ENCODE measurements at places on chromosomes 5 and 9. TPM values are rescaled to one million over a fixed set of nuclear protein-coding genes. Genes with fewer than 3 reads are reported as not detected.

GRCh38 chr9:134288746-134289145 is 37.5 kb upstream of the RXRA start:
- DNase-seq: no peak

- DNase-seq: no peak
Measured at GRCh38 chr5:130724658-130725057, 440.4 kb downstream of the HINT1 start.

- no peak for DNase-seq
Measured at GRCh38 chr5:168847511-168848073, 268.4 kb upstream of the PANK3 start.

DNA sequence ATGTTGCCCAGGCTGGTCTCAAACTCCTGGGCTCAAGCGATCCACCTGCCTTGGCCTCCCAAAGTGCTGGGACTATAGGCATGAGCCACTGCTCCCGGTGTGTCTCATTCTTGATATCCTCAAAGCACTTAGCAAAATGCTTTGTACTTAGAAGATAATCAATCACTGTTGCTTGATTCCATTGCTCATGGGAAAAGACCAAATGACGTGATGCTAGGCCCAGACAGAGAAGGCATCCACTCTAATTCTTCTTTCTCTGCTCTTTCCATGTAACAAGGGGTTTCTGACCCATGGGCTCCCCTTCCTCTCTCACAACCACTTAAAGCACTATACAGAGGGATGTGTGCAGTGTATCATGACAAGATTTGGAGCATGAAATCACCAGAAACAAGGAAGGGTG is 83.0 kb downstream of the APBA1 start:
- DNase-seq: no peak

DNA sequence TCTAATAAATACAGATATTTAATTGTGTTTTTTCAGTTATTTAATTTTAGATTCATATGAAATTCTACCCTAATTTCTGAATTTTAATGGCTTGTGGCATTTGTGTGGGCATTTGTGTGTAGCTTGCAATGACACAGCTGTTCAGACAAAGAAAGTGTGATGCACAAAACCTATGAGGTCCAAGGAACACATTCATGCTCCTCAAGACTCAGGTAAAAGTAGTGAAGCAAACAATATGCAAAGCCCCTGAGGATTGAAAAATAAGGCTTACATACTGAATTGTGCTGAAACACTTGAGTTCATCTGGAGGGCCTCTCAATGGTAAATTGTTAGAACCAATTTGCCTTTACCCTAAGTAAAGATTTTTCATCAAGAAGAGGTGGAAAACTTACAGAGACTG is 28.1 kb downstream of the IL7R start:
- no peak for DNase-seq

GRCh38 chr5:143573568-143574170 is 170.2 kb upstream of the NR3C1 start:
- DNase-seq: no peak

DNA sequence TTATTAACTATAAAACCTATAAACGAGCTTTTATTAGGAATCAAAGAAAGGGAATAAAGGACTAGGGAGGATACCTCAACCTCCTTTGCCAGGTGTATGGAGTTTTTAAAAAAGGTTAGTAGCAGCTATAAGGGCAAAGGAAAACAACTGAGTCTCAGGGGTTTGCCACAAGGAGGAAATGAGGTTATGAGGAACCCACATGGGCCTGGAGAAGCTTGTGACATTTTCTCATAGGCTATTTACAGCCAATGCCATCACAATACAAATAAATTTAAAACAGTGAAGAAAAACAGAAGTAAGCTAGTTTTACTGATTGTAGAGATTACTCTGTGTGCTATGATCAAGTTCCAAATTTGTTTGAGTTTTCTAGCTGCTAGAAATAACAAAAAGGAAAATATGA is 92.6 kb downstream of the CDKN2A start:
- no peak for DNase-seq

GRCh38 chr5:60332244-60333004 is 367.5 kb downstream of the DEPDC1B start:
- no peak for DNase-seq

The PTAR1 gene
- 14.7 TPM for total RNA-seq

The CDH10 gene
- total RNA-seq: not detected

The LRRC19 gene
- total RNA-seq: not detected

Data from Caki2 (cell line).